Testis (tissue), 5 donors: ENCODE measurements at places on chromosomes 16 and 17.

GRCh38 chr16:59740858-59741257, 1006.7 kb upstream of the GOT2 start:
- no peaks in the 10 kb centered on the region for H3K27me3 ChIP-seq
- no peak for DNase-seq
- no peaks in the 10 kb centered on the region for H3K4me1 ChIP-seq
- H3K27ac ChIP-seq, result no peak overlapping the region

- no peaks in the 10 kb centered on the region for H3K4me1 ChIP-seq
- H3K4me3 ChIP-seq, result no peak overlapping the region
- no peaks in the 10 kb centered on the region for H3K27me3 ChIP-seq
- H3K36me3 ChIP-seq, result no peaks in the 10 kb centered on the region
- no peak for DNase-seq
- H3K27ac ChIP-seq, result no peak overlapping the region
Measured at GRCh38 chr16:22623351-22623781, 112.7 kb downstream of the NPIPB5 start.

DNA sequence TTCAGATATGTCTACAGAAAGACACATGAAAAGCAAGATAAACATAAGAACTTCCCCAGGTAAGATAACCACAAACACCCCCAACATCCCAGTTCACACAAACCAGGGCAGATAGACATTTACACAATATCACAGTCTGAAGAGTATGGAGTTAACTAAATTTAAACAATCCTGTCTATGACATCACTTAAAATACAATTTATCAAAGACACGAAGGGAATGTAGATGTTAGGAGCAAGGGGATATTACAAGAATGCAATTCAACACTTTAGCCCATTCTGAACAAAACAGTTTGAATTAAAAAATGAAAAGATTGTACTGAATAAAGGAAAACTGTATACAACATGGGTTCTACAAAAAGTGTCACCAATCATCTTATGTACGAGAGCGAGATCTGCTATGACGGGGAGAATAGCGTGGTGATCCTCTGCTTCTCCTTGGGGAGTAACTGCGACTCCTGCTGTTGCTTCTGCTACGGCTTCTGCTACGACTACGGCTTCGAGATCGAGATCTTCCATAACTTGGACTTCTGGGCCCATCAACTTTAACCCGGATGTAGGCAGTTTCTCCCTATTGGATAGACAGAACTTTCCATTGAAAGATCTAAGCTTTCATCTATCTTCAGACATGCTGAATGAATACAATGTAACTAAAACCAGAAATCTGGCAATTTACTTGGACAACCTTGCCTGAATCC, 1.9 kb downstream of the SRSF1 start:
- no peak for DNase-seq
- H3K4me1 ChIP-seq, result peaks cover 18% of the 10 kb centered on the region
- no peaks in the 10 kb centered on the region for H3K27me3 ChIP-seq
- H3K36me3 ChIP-seq, result no peaks in the 10 kb centered on the region
- H3K27ac ChIP-seq, result no peak overlapping the region

- H3K36me3 ChIP-seq, result no peaks in the 10 kb centered on the region
- DNase-seq, result no peak
- no peak overlapping the region for H3K4me3 ChIP-seq
Measured at GRCh38 chr16:68473358-68474070, 25.2 kb upstream of the SMPD3 start.

GRCh38 chr17:66405836-66406677, 103.6 kb downstream of the PRKCA start:
- no peaks in the 10 kb centered on the region for H3K36me3 ChIP-seq
- no peak for DNase-seq
- H3K4me3 ChIP-seq, result no peak overlapping the region
- no peak overlapping the region for H3K27ac ChIP-seq
- no peaks in the 10 kb centered on the region for H3K4me1 ChIP-seq
- no peaks in the 10 kb centered on the region for H3K27me3 ChIP-seq
